Neural progenitor cell (in vitro differentiated cells): ENCODE measurements at places on chromosomes 3 and 15.

GRCh38 chr15:41483115-41483514 is 10.6 kb upstream of the ITPKA start:
- no peak for DNase-seq

DNA sequence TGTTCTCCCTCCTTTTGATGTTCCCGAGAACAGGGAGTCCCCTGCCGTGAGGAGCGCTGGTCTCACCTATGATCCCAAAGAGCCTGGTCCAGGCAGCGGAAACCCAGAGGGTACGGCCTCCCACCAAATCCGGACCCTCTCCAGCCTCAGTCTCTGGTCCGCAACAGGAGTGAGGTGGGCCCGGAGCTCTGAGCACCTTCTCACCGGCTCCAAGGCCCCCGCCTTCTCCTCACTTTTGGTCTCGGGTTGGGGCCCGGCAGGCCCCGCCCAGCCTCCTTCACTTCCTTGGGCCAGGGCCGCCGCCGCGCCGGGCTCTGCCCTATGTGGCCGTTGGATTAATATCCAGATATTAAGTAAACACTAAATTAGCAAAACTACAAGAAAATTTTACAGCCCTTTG is 5.7 kb upstream of the SKOR1 start:
- no peak for DNase-seq

DNA sequence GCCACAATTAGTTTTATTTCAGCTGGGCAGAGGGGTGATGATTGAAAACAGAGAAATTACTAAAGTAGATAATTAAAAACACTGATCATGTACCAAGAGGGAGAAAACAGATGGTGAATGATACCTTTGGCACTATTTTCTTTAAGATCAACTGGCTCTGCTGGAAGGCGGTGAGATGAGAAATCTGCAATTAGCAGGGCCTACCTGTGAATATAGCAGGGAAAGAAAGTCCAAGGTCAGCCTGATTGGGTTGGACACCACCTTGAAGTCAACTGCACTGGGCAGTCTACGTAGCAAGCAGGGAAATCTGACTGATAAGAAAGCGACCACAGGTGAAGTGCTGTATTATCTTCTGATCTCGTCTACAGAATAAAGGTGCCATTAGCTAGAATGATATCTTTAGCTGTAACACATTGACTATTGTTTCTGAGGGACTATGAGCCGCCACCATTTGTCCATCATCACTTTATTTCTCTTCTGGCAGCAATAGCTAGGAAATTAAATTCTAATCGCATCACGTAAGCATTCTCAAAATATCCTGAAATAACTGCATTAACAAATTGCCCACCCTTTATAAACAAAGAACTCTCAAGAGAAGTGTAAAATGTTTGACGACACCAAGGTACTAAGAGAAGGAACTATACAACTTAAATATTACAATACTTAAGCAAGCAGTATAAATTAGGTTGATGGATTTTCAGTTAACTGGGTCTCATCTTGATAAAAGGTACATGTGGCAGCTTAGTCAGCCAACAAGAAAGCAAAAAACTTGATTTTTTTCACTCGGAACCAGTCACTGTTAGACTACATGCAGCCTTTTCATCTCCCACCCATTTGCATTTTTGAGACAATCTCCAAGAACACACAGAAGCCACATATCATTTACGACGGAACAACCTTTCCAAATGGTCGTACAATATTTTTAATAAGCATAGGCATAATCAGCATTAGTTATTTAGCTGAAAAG is 1.3 kb downstream of the NEDD4 start:
- no peak for DNase-seq

DNA sequence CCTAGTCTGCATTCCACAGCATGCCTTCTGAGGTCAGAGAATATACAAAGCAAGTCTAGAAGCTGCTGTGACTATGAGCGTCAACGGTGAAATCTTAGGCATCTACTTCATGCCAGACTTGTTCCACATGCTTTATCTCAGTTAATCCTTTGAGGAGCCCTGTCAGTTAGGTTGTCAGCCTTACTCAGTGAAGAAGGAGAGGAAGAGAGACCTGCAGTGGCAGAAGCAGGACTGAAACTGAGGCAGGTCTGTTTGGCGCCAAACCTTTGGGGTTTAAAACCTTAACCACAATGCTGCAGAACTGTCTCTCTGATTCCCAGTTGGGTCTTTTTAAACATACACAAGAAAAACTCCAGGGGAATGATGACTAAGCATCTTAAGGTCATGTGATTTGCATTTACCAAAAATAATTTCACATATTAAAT is 139.0 kb upstream of the LIPC start:
- DNase-seq = no peak

GRCh38 chr3:37752649-37753025 is 109.0 kb upstream of the CTDSPL start:
- DNase-seq = no peak

- peak; percentile 34 for DNase-seq
These were observed 41.4 kb downstream of the ATP8B4 start for GRCh38 chr15:50077651-50078050.

- DNase-seq = peak; percentile 3
These were observed 20.1 kb downstream of the TMEM108 start for GRCh38 chr3:133058243-133058642.

DNA sequence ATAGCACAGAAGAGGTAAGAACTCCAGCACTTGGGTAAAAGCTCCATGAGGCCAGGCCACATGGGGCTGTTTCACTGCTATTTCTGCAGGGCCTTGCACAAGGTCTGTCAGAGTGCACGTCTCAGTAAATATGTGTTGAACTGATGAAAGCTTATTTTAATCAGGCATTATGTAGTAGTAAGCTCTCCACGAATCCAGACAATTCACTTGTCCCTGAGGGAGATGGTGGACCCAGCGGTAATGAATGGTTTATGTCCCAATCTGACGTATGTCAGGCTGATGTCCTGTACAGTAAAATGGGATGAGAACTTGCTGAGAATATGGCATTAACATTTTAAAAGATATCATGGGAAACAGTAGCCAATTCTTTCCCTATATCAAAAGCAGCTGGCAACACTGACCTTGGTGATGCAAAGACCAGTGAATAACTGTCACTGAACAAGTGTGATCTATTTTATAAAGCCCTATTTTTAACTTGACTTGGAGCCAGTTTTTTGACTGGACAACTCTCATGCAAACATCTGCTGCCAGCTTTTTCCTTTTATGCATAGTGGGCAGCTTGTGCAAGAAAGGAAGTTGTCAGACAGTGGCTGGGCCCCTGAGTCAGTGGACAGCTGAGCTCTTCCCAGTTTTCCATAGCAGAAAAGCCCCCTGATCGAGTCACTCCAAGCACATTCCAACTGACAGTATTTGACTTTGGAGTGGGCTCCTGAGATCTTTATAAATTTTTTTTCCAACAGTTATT is 519.8 kb upstream of the MDFIC2 start:
- DNase-seq = no peak

- DNase-seq = no peak
These were observed 127.0 kb downstream of the CHSY1 start for GRCh38 chr15:101124731-101125451.

DNA sequence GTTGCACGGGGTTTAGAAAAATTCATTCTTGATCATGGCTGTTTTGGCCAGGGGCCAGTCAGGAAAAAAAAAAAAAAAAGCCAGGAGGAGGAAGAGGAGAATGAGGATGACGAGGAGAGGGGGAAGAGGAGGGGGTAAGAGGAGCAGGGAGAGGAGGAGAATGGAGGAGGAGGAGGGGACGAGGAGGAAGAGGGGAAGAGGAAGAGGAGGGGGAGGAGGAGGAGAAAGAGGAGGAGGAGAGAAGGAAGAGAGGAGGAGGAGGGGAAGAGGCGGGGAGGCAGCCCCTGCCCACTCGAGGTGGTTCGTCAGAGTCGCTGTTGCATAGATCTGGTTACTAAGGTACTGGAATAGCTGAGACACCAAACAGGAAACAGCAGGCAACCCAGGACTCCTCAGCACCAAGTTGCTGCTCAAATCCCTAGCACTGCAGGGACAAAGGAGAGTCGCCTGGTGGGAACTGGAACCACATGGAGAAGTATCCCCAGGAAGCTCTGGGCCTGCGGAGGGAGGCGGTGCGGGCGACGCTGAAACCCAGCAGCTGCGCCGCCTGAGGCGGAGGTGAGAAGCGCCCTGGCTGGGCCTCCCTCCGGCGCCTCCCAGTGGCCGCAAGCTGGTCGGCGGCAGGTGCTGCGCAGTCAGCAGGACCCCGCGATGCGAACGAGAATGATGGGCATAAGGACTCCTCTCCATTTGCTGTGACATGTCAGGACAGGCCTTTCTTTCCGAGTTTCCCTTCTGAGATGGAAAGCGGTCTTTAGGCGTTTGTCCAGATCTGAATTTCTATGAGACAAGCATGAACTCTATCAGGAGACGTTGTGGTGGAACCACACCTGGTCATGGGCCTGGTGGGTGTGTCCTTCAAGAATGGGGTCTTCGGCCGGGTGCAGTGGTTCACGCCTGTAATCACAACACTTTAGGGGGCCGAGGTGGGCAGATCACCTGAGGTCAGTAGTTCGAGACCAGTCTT is 17.5 kb downstream of the FAM240A start:
- peak; percentile 91 for DNase-seq

DNA sequence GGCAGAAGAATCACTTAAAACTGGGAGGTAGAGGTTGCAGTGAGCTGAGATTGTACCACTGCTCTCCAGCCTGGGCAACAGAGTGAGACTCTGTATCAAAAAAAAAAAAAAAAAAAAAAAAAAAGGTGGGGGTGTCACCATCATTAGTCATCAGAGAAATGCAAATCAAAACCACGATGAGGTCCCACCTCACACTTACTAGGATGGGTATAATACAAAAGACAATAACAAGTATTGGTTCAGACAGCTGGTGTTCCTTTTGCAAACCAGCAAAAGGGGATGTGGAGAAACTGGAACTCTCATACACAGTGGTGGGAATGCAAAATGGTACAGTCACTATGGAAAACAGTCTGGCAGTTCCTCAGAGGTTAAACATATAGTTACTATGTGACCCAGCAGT is 78.7 kb upstream of the TSC22D2 start:
- DNase-seq = no peak

- DNase-seq = no peak
These were observed 424.3 kb downstream of the ROBO2 start for GRCh38 chr3:77464111-77464688.

DNA sequence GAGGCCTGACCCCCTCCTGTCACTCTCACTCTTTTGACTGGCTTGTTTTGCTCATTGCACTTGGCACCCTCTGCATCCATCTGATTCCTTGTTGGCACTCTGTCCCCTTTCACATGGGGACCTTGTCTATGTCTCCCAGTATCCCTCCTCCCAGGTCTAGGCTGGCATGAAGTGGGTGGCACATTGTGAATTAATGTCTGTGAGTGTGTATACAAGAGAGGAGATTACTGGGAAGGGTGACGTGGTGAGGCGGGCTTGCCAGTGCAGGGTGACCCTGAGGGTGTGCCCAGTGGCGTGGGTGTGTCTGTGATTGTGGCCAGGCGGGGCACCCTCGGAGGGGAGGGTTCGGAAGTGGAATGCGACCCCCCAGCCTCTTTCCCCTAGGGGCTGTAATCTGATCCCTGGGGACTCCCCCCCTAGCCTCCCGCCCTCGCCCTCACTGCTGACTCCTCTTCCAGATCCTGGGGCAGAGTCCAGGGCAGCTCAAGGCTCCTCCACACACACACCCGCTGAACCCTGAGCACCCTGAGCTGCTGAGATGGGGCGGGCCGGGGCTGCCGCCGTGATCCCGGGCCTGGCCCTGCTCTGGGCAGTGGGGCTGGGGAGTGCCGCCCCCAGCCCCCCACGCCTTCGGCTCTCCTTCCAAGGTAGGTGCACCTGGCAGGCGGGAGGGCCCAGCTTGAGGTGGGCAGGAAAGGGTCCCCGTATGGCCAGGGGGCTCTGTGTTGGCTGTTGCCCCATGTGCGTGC is at the start of gene SEMA3B:
Gene SEMA3B (plus strand): TSS at position 445 of the 749 bp plus-strand sequence. CDS start 94 bp downstream, at position 539.
- no peak for DNase-seq

DNA sequence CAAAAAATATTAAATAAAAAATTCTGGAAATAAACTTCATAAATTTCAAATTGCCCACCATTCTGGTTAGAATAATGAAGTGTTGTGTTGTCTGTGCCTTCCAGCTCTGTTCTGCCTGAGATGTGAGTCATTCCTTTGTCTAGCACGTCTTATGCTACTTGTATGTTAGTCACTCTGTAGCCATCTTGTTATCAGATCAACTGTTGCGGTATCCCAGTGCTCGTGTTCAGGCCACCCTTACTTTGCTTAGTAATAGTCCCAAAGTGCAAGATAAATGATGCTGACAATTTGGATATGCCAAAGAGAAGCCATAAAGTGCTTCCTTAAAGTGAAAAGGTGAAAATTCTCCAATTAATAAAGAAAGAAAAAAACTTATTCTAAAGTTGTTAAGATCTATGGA is 527.5 kb downstream of the NAALADL2 start:
- no peak for DNase-seq

DNA sequence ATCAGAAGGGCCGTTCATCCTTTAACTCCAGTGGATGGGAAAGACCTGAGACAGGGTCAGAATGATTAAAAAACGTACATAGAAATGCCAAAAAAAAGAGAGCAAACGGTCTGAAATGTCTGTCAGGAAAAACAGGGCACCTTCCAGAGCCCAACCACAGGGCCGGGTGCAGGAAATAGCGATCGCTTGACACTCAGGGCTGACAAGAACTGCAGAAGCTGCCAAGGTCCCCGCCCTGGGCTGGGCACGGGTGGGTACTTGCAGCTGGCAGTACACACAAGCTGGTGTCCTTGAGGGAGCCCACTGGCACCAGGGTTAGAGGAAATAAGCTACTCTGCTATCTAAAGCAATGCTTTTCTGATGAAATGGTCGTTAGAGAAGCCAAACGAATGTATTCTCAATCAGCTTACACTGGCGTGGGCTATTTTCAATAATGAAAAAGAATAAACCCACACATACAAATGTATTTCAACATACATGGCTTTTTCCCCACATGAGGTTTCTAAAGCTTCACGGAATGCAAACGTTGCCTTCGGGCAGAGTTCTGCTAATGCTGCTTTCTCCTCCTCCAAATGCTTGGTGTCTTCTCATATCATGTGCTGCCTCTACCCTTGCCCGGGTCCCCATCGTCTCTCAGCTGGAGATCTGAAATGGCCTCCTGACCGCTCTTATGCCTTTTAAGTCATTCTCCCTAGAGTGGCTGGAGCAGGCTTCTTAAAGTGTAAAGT is 15.6 kb downstream of the FRMD4B start:
- no peak for DNase-seq

GRCh38 chr3:172285844-172286243 is 162.4 kb downstream of the GHSR start:
- DNase-seq = no peak

DNA sequence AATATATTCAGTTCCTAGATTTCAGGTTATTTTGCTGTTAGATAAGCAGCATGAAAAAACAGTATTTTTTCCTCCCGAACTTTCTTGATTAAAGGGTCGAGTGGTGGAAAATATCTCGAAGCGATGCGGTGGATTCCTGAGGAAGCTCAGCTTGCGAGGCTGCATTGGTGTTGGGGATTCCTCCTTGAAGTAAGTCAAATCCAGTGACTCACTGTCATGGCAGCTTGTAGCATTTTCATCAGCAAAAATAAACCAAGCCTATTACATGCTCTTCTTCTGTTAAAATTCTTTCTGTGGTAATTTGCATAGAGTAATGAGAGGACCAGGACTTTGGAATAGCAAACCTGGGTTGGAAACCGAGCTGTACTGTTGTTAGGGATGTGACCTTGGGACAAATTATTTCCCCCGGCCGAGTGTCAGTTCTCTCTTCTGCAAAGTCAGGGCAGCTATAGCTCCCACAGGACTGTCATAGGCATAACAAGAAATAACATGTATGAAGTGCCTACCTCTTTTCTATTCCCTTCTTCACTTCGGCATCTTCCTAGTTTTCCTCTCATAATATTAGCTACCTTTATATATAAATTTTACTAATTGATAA is 75.6 kb downstream of the UBP1 start:
- DNase-seq = no peak

GRCh38 chr15:62770752-62771151 is 271.8 kb upstream of the TPM1 start:
- DNase-seq = no peak
